Activated CD4-positive, alpha-beta memory T cell treated with anti-CD3 and anti-CD28 coated beads for 36 hours (primary cell): ENCODE measurements at places on chromosomes 12 and 14. TPM values are rescaled to one million over a fixed set of nuclear protein-coding genes. Genes with fewer than 3 reads are reported as not detected.

Gene ZC2HC1C
- total RNA-seq = 1.4 TPM

Gene NXPH4
- 0.24 TPM for total RNA-seq

Gene KLRC2
- total RNA-seq = not detected

Gene GAPDH
- total RNA-seq = 5,836 TPM

GRCh38 chr14:99179946-99180345 lies 92.1 kb downstream of the BCL11B start:
- H3K4me3 ChIP-seq = no peak overlapping the region
- peaks cover 56% of the 10 kb centered on the region for H3K36me3 ChIP-seq
- peaks cover 68% of the 10 kb centered on the region for H3K4me1 ChIP-seq
- peak; percentile 15 for DNase-seq
- H3K27me3 ChIP-seq = no peaks in the 10 kb centered on the region

GRCh38 chr14:30349520-30349919 lies 209.4 kb upstream of the G2E3 start:
- H3K4me3 ChIP-seq = no peak overlapping the region
- H3K27me3 ChIP-seq = peaks cover 11% of the 10 kb centered on the region
- DNase-seq = no peak
- H3K27ac ChIP-seq = no peak overlapping the region

GRCh38 chr12:113133036-113133435 lies 2.5 kb downstream of the RASAL1 start:
- DNase-seq = no peak
- H3K4me1 ChIP-seq = peaks cover 17% of the 10 kb centered on the region
- no peak overlapping the region for H3K27ac ChIP-seq

GRCh38 chr12:94202245-94203180 lies 54.1 kb downstream of the PLXNC1 start:
- DNase-seq = peak; percentile 25
- H3K4me3 ChIP-seq = no peak overlapping the region
- H3K4me1 ChIP-seq = peaks cover 46% of the 10 kb centered on the region
- peaks cover 6% of the 10 kb centered on the region for H3K36me3 ChIP-seq
- no peaks in the 10 kb centered on the region for H3K27me3 ChIP-seq

- H3K36me3 ChIP-seq = no peaks in the 10 kb centered on the region
- DNase-seq = no peak
- no peak overlapping the region for H3K4me3 ChIP-seq
- peaks cover 1% of the 10 kb centered on the region for H3K27me3 ChIP-seq
- H3K27ac ChIP-seq = no peak overlapping the region
Observed at GRCh38 chr12:65622056-65622455, 202.2 kb upstream of the HMGA2 start.

DNA sequence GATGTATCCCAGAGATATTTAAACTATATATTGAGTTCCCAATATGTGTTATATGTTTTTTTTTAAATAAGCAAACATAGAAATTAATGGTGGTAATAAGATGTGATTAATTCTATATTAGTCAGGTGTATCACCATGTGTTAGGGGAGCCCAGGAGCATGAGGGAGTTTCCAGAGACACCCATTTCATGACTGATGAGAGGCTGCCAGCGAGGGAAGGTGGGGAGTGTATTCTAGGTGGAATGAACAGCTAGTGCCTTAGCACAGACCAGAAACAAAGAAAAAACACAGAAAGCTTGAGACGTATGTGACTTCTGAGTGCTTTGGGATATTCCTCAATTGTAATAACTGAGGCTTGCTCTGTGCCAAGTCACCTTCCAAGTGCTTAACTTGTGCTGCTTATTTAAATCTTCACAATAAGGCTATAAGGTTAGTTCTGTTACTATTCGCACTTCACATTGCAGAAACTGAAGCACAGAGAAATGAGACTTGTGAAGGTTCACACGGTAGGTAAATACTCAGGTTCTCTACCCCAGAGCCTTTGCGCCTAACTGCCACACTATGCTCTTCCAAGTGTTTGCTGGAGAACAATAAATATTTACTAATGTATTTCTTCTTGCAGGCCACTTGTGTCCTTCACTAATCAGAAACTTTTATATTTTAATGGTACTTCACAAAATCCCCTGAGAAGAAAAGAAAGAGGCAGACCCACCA lies 17.9 kb upstream of the MGP start:
- peaks cover 20% of the 10 kb centered on the region for H3K4me1 ChIP-seq
- no peaks in the 10 kb centered on the region for H3K27me3 ChIP-seq
- H3K36me3 ChIP-seq = peaks cover 7% of the 10 kb centered on the region
- H3K27ac ChIP-seq = no peak overlapping the region
- DNase-seq = no peak

DNA sequence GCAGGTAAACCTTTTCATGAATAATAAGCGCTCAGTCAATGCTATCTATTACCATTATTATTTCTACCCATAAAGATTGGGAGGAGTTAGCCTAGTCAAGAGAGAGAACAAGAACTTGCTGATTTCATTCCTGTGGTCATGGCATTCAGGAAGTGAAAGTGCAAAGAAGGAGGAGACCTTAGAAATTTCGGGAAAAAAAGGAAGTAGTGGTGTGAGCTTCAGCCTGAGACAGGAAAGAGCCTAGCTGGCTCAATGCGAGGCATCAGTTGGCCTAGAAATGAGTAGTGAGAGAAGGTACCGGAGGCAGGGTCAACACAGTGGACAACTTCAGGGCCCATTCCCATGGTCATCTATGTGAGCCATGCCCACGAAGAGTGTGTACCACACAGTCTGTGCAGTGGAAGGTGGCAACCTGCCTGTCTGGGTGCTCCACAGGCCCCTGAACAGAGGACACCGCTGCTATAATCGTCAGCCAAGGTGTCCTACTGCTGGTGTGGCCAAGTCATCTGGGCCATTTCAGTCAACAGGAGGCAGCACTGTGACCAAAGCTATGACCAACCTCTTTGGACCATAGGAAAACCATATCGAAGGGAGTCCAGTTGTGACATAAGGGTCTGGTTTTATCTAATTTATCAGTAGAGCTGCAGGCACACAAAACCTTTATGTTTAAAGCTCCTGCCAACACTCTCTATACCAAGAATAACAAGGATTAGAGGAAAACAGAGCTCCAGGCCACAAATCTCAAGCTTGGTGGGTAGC lies 16.2 kb upstream of the STON2 start:
- DNase-seq = no peak
- no peak overlapping the region for H3K27ac ChIP-seq

GRCh38 chr12:78088391-78088832 lies 257.7 kb downstream of the NAV3 start:
- no peak for DNase-seq
- no peaks in the 10 kb centered on the region for H3K36me3 ChIP-seq
- no peak overlapping the region for H3K4me3 ChIP-seq
- H3K27me3 ChIP-seq = no peaks in the 10 kb centered on the region

DNA sequence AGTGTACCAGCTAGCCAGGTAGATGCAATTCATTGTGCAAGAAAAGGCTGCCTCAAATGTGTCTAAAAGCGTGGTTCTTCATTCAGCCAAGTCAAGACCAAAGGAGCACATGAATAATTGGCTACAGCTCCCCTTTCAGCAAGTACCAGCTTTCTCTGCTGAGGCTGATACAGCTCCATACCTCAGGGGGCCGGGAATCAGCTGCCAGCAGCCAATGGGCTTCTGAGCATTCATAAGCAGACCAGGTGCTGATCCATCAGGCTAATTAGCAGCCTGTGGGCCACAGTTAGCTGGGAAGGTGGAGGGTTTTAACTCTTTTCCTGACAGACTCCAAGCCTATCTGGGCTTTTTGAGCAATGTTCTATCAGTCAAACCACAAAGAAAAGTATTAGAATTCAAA lies 264.7 kb downstream of the APAF1 start:
- peaks cover 2% of the 10 kb centered on the region for H3K27me3 ChIP-seq
- no peak overlapping the region for H3K27ac ChIP-seq
- H3K4me3 ChIP-seq = no peak overlapping the region

DNA sequence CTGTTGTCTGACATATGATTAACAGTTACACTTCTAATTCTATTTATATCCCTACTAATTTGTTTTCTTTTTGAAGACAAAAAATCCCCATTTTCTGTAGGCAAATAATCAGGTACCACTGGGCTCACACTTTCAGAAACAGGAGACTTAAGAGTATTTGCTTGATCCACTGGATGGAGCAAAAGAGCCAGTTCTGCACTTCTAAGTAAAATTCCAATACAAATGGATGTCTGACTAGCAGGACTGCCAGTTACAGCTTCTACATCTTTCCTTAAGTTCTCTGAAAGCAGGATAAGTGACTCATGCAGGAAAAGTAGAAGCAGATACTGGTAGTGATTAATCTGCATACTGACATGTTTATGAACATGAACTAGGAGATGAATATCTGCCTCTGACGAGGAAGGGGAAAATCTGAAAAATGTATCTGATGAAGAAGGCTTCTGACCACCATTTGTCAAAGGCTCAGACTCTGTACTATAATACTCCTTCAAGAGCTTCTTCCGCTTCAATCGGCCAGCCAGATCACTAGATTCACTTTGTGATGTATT lies 73.8 kb upstream of the ANKS1B start:
- H3K27me3 ChIP-seq = no peaks in the 10 kb centered on the region
- DNase-seq = no peak
- no peak overlapping the region for H3K27ac ChIP-seq
- peaks cover 52% of the 10 kb centered on the region for H3K36me3 ChIP-seq
- H3K4me3 ChIP-seq = no peak overlapping the region
- peaks cover 1% of the 10 kb centered on the region for H3K4me1 ChIP-seq
